ENCODE measurements at places on chromosomes 5 and 9.

- no peak for DNase-seq
These were observed 12.2 kb upstream of the SYK start for GRCh38 chr9:90789408-90789807.

GRCh38 chr5:41878643-41879478, 8.6 kb upstream of the OXCT1 start:
- DNase-seq, result no peak

- no peak for DNase-seq
These were observed 69.9 kb downstream of the INSYN2B start for GRCh38 chr5:169910393-169910792.

GRCh38 chr5:173232499-173233346, 2.3 kb downstream of the NKX2-5 start:
- DNase-seq, result no peak

DNA sequence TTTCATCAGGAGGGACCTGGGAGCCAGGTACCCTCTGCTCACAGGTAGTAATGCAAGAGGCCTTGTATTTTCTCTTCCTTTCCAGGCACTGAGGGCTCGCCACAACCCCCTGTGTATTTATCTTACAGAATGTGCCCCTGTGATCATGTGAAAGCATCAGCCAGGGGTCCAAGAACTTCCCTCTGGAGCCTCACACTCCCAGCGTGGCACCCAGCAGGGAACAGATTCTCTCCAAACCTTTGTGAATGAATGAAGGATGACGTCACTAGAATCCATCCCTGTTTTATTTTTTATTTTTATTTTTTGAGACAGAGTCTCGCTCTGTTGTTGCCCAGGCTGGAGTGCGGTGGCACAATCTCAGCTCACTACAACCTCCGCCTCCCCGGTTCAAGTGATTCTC, 107.3 kb upstream of the IER5L start:
- DNase-seq, result no peak

- DNase-seq, result no peak
These were observed 61.8 kb upstream of the PITX1 start for GRCh38 chr5:135095871-135096270.

GRCh38 chr9:90642570-90643539, at the start of gene DIRAS2:
Gene DIRAS2 (minus strand): TSS chr9:90642824. CDS start chr9:90613827, 28,997 bp downstream.
- DNase-seq, result peak; percentile 30

DNA sequence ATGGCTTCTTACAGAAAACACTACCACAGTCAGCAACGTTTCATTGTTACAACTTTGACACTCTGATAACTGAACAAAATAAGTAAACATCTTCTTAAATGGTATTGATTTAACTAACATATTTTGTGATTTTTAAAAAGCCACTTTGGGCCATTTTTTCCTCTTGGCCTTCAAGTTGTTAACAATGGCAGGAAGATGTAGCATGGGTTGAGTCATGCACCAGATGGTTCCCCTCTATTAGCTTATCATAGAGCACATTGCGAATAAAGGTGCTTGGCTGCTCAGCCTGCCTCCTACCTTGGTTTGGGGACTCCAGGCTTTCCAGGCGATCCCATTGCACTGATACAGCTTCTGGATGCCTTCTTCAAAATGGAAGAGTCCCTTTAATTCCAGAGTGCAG, 24.1 kb upstream of the CER1 start:
- no peak for DNase-seq

- peak; percentile 46 for DNase-seq
These were observed 68.9 kb upstream of the EQTN start for GRCh38 chr9:27365707-27366376.

DNA sequence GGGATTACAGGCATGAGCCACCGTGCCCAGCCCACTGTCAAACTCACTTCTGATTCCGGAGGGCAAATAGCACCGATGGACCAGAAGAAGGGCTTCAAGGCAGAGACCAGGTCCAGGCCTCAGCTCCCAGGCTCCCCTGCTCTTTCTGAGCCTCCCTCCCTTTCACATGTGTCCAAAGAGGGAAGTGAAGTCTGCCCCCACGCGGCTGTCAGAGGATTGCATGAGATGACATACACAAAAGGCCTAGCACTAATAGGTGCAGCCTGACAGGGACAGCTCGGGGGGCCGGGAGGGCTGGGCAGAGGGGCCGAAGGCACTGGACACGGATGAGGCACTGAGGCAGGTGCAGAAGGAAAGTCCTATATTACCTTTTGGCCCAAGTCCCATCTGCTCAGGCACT, 16.1 kb downstream of the FBP1 start:
- DNase-seq, result peak; percentile 42

GRCh38 chr5:17212996-17213395, 4.4 kb upstream of the BASP1 start:
- no peak for DNase-seq

GRCh38 chr9:110996436-110997220, 41.6 kb downstream of the LPAR1 start:
- no peak for DNase-seq

GRCh38 chr9:136352682-136353081, 10.9 kb downstream of the DNLZ start:
- DNase-seq, result no peak

GRCh38 chr9:136147038-136147889, 28.6 kb upstream of the TMEM250 start:
- DNase-seq, result no peak

- DNase-seq, result no peak
These were observed 58.4 kb upstream of the PITX1 start for GRCh38 chr5:135092476-135092875.

DNA sequence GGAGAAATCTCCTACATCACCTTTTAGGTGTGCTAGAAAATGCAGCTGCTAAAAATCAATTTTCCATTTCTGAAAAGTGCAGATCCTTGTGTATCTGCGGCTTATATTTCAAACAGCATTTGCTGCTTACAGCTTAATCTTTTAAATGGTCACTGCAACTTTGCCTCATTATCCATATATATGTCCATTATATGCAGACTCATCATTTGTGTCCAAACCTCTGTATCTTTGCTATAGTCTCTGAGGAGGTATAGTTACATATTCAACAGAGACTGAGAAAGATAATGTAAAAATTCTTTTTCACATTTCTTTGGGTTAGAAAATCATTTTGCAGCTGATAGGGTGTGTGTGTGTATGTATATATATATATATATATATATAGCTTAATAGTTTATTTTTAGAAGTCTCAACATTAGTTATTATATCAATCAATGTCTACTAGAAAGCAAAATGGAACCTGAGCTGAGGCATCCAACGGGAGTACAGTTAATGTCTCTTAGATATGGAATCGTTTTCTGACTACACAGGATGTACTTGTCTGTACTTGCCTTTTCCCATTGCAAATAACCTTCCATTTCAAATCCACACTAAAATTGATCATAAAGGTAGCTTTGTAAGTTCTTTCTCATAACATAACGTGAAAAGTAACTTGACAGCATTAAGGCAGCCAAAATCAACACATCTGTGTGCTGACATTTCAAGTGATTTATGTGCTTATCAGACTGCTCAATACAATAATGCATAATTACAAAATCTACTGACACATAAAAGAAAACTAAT, 267.0 kb upstream of the HAPLN1 start:
- DNase-seq, result no peak

DNA sequence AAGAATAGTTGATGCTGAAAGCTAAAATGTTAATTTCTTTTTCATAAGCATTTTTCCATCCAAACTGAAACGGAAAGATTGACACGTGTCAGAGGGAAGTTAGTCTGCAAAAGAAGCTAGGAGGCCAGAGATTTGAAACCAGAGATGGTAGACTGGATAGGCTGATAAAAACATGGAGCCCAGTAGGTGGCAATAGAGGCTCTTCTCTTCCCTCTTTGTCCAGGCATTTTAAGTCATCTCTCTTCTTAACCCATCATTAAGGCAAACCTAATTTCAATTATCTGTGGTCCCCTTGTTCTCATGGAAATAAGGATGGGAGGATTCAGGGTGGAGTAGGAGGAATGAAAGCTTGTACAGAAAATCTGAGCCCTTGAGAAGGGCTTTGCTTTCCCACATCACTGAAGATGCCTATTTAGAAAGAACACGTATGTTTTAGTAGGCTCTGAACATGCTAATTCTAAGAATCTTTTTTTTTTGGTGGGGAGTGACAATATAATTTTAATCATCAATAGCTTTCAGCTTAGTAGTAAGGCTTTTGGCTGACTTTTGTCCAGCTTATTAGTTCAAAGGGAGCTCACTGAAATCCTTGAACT, 66.6 kb downstream of the ZNF474 start:
- no peak for DNase-seq

GRCh38 chr9:108772301-108772894, 83.4 kb downstream of the ACTL7B start:
- DNase-seq, result no peak

- no peak for DNase-seq
These were observed 469.9 kb downstream of the ARHGEF28 start for GRCh38 chr5:74095871-74096270.

GRCh38 chr5:10734037-10734709, 26.9 kb downstream of the DAP start:
- no peak for DNase-seq

- DNase-seq, result no peak
These were observed 5.7 kb downstream of the FGFR4 start for GRCh38 chr5:177092178-177093081.

- DNase-seq, result no peak
These were observed 249.6 kb downstream of the PDZD2 start for GRCh38 chr5:31888564-31888963.

DNA sequence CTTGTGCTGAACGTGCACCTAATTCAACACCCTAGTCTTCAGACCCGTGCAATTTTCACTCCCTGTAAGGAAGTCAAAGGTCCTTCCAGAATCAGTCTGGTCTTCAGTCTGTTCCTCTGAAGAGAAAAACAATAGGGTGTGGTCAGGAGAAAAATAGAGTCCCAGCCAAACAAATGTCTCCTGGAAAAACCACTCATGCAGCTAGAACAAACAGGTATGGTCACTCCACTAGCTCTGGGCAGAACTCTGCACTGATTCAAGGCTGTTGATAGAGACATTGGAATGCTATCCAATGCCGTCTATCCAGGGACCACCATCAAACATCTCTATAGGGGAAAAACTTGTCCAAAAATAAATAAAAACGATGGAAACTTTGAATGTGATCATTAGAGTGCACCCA, 81.8 kb upstream of the MAP3K1 start:
- no peak for DNase-seq

DNA sequence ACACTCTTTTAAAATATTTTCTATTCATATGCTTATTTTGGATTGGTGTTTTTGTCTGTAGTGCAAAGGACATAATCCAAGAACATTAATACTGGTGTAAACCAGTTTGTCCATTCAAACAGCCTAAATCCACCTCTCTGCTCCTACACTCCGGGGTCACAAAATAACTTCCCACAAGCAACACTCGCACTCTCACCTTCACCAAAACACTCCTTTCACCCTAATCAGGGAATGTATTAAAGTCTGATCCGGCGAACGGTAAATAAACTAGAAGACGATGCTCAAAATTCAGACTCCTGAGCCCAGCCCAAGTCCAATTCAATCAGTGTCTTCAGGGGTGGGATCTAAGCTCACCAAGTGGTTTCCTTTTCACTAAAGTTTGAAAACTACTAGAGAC, 649 bp downstream of the AP3B1 start:
- no peak for DNase-seq

- no peak for DNase-seq
These were observed 82.8 kb downstream of the COL5A1 start for GRCh38 chr9:134724202-134724911.

DNA sequence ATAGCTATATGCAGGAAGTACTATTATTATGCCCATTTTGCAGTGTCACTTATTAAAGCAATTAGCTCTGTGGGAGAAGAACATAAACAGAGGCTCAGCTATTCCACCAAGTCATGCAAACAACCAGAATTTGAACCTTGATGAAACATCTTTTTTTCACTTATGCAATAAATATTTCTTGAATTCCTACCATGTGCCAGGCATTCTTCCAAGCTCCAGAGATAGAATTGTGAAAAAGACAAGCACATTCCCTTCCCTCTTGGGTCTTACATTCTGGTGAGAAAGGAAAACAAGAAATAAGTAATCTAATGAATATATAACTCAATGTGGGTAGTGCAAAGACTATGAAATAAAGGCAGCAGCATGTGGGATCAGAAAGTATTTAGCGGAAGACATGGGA, 32.1 kb upstream of the ADRB2 start:
- no peak for DNase-seq

DNA sequence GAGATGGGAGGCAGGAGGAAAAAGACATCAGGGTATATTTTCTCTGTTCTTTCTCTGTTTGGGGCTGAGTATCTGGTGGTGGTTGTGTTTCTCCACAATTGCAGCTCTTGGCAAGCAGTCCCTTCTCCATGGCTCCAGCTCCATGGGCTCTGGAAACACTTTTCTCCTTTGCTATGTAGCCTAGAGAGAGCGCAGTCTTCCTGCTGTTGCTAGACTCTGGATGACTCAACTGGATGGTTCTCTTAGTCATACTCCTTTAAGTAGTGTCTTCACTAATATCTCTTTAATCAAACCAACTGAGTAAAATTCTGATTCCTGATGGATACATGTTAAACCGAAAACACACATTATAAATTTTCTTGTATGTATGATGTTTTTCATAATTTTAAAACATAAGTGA, 3.3 kb upstream of the PLGRKT start:
- DNase-seq, result no peak

- peak; percentile 60 for DNase-seq
These were observed 2.0 kb downstream of the CXXC5 start for GRCh38 chr5:139650031-139650688.

- no peak for DNase-seq
These were observed 32.1 kb downstream of the LCP2 start for GRCh38 chr5:170265522-170265921.

DNA sequence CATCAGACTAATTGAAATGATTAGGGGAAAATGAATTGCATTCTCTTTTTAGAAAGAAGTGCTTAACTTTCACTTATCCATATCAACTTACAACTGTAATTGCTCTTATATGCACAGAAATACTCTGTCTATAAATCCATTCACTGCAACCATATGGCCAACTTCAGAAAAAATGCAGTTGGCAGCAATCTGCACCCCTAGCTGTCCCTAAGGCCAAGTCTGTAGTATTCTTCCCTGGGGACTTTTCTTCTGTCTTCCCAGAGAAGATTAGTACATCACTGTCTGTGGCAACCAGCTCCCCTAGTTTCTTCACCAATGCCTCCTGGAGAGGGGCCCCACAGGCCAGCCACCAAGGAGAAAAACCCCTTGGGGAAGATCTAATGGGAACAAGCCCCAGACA, 45.4 kb downstream of the ABCA1 start:
- DNase-seq, result no peak

Data from activated naive CD8-positive, alpha-beta T cell treated with anti-CD3 and anti-CD28 coated beads, Interleukin-2, amount 50 U/mL, for 24 hours (primary cell).